ENCODE measurements at places on chromosomes 11 and 22.

- peak; percentile 3 for DNase-seq
Observed at GRCh38 chr11:130580891-130581492, 132.5 kb downstream of the ADAMTS15 start.

GRCh38 chr11:117827521-117828511 lies 3.3 kb upstream of the FXYD2 start:
- DNase-seq, result no peak

GRCh38 chr11:128734832-128735224 lies 41.0 kb downstream of the FLI1 start:
- DNase-seq, result no peak

DNA sequence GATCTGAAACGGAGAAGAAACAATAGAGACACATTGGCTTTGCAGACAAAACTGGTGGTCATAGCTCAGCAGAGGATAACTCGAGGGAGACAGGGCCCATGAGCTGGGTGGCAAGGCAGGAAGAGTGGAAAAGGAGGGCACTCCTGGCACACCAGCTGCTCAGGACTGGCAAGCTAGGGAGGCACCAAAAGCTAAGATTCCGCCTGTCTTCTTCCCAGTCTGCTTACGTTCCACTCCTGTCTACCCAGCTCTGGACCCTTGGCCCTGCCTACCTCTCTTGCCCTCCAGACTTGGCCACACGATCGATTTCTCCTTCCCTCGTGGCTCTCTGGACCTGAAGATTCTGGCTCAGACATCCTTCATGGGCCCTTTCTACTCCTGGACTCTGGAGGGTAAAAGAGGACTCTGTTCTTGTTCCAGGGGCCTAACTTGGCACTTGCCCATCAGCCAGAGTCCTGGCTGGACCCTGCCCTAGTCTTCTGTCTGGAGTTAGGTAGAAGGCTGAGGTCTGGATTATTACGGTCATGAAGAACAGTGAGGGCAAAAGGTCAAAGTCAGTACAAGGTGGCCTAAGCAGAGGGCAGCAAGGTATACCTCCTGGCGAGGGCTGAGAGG lies 115.2 kb upstream of the PITPNB start:
- no peak for DNase-seq

DNA sequence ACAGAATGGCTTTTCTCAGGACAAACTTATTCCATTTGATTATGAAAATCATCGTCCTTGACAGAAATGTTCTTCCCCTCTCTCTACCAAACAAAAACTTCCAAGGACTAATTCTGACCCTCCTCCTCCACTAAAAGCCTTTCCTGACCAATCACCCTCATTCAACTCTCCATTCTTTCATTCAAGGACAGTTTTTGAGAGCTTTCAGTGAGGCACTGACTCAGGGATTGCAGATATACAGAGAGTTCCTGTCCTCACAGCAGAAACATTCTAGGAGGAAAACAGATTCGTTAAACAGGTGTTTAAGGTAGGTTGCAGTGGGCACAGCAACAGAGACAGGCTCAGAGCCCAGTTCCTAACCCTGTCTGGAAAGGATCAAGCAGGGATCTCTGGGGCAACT lies 41.5 kb downstream of the OR4D9 start:
- no peak for DNase-seq
